ENCODE measurements at places on chromosomes 3 and 15. TPM values are rescaled to one million over a fixed set of nuclear protein-coding genes. Genes with fewer than 3 reads are reported as not detected.
A peak's percentile ranks its signal among the peaks of the same experiment; 100 is the strongest.

GRCh38 chr15:90497912-90498311 is 31.8 kb upstream of the CRTC3 start:
- no peak for DNase-seq

DNA sequence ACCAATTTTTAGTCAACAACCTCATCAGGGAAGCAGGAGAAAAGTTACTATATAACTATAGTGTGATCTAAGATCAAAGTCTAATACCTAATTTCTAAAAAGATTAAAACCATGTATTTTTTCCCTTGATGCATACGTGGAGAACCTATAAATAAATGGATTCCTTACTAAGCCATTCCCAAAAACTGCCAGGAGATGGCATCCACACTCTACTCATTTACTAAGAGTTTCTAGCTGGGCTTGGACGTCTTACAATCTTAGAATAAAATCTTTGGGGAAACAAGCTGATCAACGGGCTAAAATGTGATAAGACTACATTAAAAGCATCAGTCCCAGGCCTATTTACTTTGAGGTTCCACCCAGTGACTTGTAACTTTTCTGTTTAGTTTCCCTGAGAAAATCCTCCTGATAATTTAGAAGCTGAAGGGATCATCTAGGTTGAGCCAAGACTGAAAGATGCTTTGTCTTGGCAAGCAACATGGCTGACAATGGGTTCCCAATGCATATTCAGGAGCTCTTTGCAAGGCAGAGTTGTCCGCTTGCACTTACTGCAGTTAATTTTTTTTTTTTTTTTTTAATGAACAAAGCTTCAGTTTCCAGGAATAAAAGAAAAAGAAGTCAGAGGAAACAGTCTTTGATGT is 85.5 kb upstream of the FGF12 start:
- no peak for DNase-seq

GRCh38 chr3:43770426-43771103 is 79.8 kb downstream of the ABHD5 start:
- DNase-seq = peak; percentile 86

GRCh38 chr15:36653851-36654250 is 74.4 kb downstream of the CDIN1 start:
- DNase-seq = no peak

- no peak for DNase-seq
Measured at GRCh38 chr15:75663931-75664421, 16.3 kb downstream of the SNX33 start.

DNA sequence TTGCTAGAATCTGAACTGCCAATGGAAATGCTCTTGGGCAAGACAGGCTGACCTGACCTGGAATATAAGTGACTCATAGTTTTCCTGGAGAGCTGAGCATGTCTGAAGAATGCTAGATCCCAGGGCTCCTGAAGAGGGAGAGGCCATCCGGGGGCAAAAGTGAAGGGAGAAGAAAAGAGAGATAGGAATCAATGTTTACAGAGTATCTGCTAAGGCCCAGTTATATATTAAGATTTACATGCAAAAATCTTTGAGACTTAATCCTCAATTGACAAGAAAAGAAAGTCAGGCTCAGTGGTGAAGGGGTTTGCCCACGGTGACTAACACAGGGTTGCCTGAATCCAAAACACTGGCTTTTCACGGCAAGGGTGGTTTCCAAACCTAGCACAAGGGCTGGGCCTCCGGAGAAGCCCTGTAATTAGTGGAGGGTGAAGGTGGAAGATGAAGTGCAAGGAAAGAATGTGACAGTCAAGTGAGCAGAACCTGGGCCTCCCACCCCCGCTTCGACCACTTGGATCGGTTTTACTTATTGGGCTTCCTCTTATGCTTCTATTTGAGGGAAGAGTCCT is 91.7 kb upstream of the FGF12 start:
- peak; percentile 29 for DNase-seq

Gene SCN11A
- not detected for total RNA-seq
